ENCODE measurements at places on chromosomes 7 and 10.

DNA sequence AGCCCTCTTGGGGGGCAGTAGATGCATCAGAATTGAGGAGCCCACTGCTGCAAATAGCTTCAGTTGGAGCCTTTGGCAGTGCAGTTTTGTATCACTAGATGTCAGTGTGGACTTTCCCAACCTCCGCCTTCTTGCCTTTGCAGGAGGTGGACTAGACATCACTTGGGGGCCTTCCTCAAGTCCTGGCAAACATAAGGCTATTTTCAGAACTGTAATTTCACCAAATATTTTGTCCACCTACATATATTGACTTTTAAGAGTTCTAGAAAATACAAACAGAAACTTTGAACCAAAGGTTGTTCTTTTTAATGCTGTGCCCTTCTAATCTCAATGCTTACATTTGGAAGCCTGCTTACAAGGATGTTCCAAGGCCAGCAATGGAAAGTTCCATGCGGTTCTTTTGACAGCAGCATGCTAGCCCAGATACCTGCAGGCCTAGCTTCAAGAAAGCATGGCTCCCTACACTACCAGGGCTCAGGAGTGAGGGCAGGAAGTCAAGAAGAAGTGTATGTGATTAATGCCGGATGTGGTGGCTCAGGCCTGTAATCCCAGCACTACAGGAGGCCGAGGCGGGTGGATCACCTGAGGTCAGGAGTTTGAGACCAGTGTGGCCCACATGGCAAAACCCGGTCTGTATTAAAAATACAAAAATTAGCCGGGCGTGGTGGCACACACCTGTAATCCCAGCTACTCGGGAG lies 8.0 kb upstream of the ZNRF2 start:
- DNase-seq: no peak

GRCh38 chr7:132485600-132486273 lies 90.5 kb downstream of the PLXNA4 start:
- no peak for DNase-seq

- DNase-seq: no peak
These were observed 7.0 kb downstream of the CALML3 start for GRCh38 chr10:5531558-5532306.

- no peak for DNase-seq
These were observed 251.0 kb downstream of the NXPH1 start for GRCh38 chr7:8684426-8684825.
